ENCODE measurements at places on chromosomes 2 and 18.

DNA sequence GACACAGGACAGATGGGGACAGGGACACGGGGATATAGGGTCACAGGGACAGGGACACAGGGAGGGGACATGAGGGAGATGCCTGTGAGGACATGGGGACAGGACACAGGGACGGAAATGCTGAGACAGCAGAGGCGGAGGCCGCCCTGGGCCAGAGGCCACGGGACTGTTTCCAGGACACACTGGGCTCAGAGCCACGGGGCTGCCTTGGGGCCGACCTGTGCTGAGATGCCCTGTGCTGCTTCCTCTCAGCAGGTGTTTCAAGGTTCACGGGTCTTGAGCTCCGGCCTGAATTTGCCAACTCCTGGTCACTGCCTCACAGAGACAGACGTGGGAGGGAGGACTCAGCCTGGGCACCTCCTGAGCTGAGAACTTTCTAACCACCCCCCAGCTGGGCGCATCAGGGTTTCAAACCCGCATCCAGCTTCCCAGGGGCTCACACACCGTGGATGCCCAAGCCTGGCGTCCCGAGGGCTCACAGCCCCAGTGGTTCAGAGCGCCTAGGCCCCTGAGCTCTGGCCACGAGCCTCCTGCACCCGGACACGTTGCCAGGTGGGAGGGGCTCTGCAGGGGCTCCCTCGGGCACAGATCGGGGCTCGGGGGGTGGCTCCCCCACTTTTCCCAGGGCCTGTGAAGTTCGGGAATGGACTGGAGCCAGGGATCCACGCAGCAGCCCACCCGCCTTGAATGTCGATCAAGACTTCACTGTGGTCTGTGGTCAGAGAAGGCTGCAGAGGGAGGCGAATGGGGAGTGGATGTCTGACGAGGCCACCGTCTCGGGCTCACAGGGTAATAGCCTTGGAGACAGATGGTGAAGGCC, 64.1 kb downstream of the SLC66A2 start:
- no peak for DNase-seq

DNA sequence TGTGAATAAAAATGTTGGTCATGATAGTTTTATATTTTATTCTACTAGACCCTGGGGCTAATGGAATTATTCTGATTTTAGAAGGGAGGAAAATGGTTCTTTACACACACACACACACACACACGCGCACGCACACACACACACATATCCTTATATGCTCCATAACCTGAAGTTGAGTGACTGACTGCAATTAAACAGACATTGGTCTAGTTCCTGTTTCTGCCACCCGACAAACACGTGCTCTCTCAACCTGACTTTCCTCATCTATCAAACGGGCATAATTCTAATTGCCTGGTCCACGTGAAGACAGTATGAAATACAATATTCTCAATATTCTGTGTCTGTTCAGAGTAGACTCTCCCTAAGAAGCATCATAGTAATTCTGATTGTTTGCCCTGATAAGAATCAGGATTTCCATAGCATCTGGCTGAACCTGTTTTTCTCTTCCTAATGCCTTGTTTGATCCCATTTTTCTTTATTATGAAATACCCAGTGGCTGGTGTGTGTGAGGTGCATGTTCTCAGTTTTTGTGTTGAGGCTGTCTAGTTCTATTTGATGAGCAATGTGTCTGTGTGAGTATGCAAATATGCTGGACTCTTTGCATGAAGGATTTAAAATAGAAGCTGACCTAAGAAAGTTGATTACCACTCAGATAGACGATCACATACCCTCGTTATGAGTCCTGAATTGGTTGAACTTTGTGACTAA, 51.0 kb downstream of the SETBP1 start:
- DNase-seq: no peak

GRCh38 chr2:41129988-41130387, 678.1 kb upstream of the SLC8A1 start:
- no peak for DNase-seq

DNA sequence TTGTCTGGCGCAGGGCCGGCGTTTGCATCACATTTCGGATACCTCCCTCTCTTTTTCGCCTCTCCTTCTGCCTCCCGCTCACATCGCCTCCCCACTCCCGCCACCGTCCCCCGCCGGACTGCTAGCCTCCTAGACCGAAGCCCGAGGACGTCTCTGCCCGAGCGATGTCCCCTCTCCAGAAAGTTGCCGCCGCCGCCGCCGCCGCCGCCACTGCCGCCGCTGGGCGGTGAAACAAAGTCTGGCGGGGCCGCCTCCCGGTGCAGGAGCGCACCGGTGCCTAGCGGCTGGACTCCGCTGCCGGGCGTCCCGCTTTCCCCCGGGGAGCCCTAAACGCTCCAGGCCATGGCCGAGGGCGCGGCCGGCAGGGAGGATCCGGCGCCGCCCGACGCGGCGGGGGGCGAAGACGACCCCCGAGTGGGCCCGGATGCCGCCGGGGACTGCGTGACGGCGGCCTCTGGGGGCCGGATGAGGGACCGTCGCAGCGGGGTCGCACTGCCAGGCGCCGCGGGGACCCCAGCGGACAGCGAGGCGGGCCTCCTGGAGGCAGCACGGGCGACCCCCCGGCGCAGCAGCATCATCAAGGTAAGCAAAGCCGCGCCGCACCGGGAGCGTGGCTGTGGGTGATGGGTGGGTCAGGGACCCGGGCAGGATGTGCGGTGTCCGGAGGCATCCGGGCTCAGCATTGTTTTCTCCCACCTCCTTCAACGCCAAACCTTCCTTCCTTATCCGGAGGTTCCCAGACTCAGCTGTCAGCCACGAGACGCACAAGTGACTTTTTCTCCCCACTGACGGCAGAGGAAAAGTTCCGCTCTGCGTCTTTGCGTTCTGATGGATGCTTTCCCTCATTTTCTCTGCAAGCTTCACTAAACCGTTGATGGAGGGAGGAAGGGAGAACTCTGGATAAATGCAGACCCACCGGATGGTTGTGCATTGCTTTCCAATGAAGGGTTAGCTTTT, 643 bp downstream of the PLCL1 start:
- DNase-seq: no peak

GRCh38 chr18:35029103-35029502, 12.1 kb upstream of the MAPRE2 start:
- DNase-seq: no peak

DNA sequence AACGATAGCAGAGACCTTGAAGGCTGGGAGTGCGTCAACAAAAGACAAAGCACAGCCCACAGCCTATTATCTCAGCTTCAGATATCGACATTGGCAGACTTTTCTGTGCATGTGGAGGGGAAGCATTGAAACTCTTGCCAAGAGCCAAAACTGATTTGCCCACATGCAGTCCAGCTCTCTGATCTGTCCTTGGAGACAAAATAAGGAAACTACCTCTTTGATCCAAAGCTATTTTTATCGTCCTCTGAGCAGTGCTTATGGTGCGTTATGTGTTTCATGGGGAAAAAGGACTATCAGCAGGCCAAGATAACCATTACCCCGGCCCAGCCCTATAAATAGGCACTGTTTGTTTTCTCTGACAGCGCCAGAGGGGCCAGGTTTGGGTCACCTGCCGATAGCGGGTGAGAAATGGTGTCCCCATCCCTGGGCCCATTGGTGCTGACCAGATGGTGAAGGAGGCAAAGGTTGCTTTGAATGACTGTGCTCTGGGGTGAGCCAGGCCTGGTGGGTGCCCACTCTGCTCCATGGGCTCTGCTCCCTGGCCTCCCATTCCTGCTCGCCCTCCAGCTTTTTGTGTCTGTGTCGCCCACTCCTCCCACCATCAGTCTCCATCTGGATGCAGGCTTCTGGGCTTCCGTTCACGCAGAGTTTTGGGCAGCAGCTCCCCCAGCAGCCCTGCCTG, 176.1 kb upstream of the HS6ST1 start:
- DNase-seq: peak; percentile 30

DNA sequence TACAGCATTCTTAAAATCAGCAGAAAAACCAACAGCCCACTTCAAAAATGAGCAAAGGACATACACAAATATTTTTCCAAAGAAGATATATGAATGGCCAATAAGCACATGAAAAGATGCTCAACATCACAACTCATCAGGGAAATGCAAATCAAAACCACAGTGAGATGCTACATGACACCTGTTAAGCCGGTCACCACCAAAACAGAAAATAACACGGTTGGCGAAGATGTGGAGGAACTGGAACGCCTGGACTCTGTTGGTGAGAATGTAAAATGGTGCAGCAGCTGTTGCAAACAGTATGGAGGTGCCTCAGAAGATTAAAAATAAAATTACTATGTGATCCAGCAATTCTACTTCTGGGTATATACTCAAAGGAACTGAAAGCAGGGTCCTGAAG, 184.8 kb downstream of the INHBB start:
- DNase-seq: no peak

DNA sequence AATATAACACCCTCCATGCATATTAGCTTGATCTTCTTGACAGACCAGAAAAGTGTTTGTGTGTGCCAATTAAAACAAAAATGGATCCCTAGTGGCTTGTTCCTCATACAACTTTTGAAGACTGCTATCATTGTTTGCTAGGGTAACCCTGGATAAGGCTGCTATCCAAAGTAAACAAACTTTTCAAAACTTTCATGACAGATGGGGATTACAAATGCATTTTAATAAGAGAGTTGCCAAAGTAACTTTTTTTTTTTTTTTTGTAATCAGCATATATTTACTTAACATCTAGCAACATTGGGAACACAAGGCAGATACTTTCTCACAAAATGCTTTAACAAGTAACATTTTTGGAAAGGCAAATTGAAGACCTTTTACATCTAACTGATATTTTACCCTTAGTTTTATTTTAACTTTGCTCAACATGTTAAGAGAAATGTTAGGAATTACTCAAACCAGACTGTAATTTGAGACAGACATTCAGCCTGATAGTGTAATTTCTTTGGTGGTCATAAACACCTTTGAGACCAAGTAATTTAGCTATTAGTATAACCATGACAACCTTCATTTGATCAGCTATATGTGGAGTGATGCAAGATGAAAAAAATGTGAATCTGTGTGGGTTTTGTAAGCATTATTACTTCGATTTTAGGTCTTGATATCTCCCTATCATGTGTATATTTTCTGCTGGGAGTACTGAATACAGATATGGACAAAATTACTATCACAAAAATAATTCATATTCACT, 300.9 kb downstream of the ARHGAP15 start:
- DNase-seq: no peak

- DNase-seq: no peak
These were observed 206.7 kb downstream of the ZFP36L2 start for GRCh38 chr2:43019536-43020183.

- no peak for DNase-seq
These were observed 65.4 kb upstream of the ASAP2 start for GRCh38 chr2:9141091-9141667.

DNA sequence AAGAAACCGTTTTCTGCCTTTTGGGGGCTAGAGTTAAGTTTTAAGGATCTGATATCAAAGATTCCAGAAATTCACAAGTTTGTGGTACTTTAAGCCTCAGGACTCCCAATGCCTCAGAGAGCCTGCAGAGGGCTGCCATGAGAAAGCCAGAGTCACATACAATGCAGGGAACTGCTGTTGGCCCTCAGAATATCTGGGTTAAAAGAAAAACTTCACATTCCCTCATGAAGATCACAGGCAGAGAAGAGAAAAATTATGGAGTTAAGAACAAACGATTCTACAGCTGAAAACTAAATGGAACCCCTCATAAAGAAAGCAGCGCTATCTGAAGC, 39.5 kb downstream of the HDAC4 start:
- DNase-seq: no peak

GRCh38 chr2:169714699-169715098, 18.9 kb upstream of the KLHL23 start:
- no peak for DNase-seq

DNA sequence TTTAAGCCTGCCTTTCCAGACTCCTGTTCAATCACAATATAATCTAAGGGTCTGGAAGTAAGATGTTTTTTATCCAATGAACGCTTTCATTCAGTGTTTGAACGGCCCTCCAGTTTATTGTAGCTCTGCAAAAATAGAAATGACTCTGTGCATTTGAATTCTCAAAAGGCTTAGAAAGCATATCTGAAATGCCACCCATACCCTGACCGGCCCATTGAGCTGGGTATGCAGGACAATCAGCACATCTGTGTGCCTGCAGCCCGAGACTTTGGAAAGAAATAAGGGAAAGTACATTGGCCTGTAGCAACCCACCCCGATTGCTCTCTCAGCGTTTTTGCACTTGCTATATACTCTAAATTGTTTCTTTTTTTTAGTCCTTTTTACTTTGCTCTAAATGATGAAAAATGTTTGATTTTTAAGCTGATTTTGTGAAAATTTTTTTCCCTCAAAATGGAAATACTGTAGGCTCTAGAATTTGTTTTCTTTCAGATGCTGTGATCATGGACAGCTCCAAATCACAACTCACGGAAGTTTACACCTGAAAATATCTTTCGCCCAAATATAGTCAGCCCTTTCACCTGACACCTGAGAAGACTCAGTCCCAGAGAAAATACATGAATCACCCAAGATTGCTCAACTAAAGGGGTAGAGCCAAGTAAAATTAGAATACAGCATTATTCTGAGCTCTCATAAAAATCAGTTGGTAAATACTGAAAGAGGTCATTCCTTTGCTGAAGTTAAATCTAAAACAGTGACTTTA, 194.5 kb upstream of the SIX3 start:
- no peak for DNase-seq

- DNase-seq: no peak
These were observed 59.8 kb downstream of the SNTG2 start for GRCh38 chr2:1010415-1010930.

DNA sequence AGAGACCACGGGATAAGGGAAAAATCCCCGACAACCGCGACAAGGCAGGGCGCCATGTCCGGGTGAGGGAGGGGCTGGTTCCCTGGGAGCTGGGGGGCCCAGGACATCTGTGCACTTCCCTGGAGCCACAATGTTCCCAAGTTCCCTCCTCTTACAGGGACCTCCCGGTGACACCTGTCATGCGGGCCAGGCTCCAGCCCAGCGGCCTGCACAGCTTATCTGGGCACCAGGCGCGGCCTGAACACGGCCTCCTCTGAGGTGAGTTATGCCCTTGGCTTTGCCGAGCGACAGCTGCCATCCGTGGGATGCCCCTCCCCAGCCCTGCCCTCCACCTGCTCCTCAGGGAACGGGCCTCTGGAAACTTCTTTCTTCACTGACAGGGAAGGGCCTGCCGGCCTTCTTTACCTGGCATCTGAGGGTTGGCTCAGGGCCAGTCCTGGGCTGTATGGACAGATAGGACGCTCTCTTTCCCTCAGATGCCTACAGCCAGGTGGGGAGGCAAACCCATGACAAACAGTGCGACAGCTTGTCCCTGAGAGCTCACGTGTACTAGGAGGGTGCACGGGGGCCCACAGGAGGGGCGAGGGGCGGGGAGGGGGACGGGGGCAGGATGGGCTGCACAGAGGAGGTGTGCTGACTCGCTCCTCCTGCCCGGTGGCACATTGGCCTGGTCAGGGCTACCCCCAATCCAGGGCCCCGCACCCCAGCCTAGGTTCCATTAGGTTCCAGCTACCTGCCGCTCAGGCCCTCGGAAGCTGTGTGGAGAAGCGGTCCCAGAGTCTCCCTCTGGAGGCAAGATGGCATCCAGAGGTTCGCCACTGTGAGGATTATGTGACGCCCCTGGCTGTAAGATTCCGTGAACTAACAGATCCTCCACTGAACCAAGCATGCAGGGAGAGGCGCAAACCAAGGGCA, 34.9 kb upstream of the HPCAL1 start:
- no peak for DNase-seq

Measured in liver (tissue), 10 donors.